Caki2 (cell line): ENCODE measurements at places on chromosomes 13 and 19. TPM values are rescaled to one million over a fixed set of nuclear protein-coding genes. Genes with fewer than 3 reads are reported as not detected.

DNA sequence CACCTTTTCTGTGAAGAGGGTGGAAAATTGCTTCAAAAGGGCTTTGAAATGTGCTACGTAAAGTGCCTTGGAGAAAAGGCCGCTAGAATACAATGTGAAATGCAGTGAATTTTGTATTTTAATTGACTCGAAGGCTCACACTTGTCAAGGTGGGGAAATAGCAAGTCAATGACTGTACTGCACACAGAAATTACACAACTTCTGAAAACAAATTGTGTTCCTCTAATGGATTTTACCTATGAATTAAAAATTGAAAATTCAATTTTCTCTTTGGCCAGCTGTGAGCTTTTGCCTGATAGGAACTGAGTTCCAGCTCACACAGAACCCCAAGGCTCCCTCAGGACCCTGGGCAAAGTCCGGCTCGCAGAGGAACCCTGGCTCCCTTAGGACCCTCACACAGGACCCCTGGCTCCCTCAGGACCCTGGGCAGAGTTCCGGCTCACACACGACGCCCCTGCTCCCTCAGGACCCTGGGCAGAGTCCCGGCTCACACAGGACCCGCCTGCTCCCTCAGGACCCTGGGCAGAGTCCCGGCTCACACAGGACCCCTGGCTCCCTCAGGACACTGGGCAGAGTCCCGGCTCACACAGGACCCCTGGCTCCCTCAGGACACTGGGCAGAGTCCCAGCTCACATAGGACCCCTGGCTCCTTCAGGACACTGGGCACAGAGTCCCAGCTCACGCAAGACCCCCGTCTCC lies 324.9 kb downstream of the UQCRFS1 start:
- DNase-seq = no peak

GRCh38 chr13:75258159-75258782 lies 223.7 kb downstream of the TBC1D4 start:
- DNase-seq = peak; percentile 12

DNA sequence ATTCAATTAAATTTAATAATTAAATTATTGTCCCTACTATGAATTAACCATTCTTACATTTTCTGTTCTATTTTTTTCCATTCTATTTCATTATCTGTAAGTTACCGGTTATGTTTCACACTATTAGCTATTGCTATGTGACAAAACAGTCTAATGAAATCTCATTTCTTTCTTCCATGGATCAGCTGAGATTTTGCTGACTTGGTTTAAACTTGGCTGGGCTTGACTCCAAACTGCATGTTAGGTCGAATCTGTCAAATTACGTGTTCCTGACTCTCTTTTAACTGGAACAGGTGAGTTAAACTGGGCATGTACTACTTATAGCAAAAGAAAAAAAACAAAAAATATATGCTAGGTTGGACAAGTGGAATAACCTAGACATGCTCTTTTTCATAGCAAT lies 1464.4 kb downstream of the OLFM4 start:
- DNase-seq = no peak

- no peak for DNase-seq
Observed at GRCh38 chr13:106277484-106278154, 257.8 kb downstream of the EFNB2 start.

GRCh38 chr19:35642312-35642711 lies 767 bp downstream of the ETV2 start:
- no peak for DNase-seq

GRCh38 chr19:47446534-47447469 lies 24.9 kb downstream of the SLC8A2 start:
- DNase-seq = peak; percentile 34

- no peak for DNase-seq
Observed at GRCh38 chr13:76610819-76611415, 275.3 kb downstream of the KCTD12 start.

ZNF613 gene
- 0.78 and 4.4 TPM in 2 replicates for total RNA-seq
